ENCODE measurements at places on chromosomes 1 and 21. TPM values are rescaled to one million over a fixed set of nuclear protein-coding genes. Genes with fewer than 3 reads are reported as not detected.

GRCh38 chr1:147243228-147243685 is 773 bp downstream of the CHD1L start:
- DNase-seq, result no peak

DAB1 gene
- total RNA-seq, result 0.68 TPM

SYNC gene
- 26.7 TPM for total RNA-seq

- DNase-seq, result no peak
Measured at GRCh38 chr1:184329962-184330868, 56.6 kb upstream of the C1orf21 start.

OVAAL gene
- not detected for total RNA-seq

DNA sequence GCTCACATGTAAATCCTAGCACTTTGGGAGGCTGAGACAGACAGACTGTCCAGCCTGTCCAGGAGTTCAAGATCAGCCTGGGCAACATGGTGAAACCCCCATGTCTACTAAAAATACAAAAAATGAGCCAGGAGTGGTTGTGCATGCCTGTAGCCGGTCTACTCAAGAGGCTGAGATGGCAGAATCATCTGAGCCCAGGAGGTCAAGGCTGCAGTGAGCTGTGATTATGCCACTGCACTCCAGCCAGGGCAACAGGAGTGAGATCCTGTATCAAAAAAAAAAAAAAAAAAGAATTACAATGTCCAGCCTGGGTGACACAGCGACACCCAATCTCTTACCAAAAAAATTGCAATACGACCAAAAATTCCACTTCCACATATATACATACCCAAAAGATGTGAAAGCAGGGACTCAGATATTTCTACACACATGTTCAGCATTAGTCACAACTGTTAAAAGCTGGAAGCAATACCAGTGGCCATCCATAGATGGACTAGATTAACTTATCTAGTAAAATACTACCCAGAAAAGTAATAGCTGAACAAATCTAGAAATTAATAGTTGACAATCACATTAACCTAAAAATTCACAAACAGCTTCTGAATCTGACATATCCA is 49.2 kb downstream of the ASH1L start:
- no peak for DNase-seq

TRPM2 gene
- total RNA-seq, result 3.4 TPM

- DNase-seq, result no peak
Measured at GRCh38 chr1:98874828-98875227, 129.8 kb downstream of the PLPPR5 start.

GRCh38 chr21:29511096-29511495 is 212.4 kb downstream of the BACH1 start:
- DNase-seq, result no peak

DNA sequence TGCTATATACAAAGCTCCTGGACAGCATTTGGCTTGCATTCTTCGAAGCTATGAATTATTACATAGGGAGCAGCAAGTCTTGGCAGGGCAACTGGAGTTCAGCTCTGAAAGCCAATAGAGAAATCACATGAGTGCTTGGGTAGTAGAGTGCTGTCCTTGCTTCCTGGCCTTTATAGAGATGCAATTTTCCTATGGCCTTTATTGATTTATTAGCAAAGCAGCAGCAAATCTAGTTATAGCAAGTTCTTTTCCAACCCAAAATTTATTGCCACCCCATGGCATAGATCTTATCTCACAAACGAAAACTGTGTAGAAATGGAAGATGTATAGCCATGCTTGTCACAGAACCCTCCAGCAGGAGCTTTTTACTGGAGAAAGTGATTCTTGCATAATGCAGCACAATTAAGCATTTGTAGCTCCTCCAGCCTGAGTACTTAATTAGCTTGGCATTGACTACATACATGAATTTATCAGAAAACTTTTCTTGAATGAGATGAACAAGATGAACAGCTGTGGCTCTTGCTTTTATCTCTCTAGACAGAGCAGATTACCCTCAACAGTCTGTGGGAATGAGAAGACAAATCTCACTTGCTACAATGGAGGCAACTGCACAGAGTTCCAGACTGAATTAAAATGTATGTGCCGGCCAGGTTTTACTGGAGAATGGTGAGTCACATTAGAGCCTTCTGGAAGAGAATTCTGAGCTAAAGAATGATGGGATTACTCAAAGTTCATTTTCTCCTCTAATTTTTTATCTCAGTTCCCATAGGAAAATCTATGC is 170.1 kb downstream of the CRB1 start:
- no peak for DNase-seq

DNA sequence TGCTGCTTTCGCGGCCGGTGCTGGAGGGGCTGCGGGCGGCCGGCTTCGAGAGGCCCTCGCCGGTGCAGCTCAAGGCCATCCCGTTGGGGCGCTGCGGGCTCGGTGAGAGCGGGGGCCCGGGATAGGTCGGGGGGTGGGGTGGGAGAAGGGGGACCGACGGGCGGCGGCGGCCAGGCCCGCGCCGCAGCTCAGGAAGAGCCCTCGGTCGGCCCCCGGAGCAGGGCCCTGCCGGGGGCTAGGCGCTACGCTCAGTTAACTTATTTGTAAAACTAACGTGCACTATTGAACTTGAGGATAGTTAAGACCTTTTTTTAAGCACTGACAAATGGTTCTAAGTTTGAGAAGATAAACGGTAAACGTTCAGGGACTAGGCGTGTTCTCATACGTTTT is 418 bp downstream of the DDX20 start:
- DNase-seq, result no peak

- DNase-seq, result no peak
Measured at GRCh38 chr1:201406831-201407406, 7.8 kb upstream of the LAD1 start.

GRCh38 chr1:213720032-213720431 is 267.7 kb upstream of the PROX1 start:
- DNase-seq, result no peak

MANEAL gene
- 1.4 TPM for total RNA-seq

GRCh38 chr1:177165069-177165439 is 542 bp upstream of the ASTN1 start:
- DNase-seq, result no peak

GRCh38 chr1:201916649-201917249 is 28.1 kb downstream of the SHISA4 start:
- DNase-seq, result peak; percentile 95

CR1L gene
- not detected for total RNA-seq
